ENCODE measurements at places on chromosomes 1 and 21.
A peak's percentile ranks its signal among the peaks of the same experiment; 100 is the strongest.

GRCh38 chr1:204321665-204322064 is 38.1 kb downstream of the PLEKHA6 start:
- no peak for DNase-seq

DNA sequence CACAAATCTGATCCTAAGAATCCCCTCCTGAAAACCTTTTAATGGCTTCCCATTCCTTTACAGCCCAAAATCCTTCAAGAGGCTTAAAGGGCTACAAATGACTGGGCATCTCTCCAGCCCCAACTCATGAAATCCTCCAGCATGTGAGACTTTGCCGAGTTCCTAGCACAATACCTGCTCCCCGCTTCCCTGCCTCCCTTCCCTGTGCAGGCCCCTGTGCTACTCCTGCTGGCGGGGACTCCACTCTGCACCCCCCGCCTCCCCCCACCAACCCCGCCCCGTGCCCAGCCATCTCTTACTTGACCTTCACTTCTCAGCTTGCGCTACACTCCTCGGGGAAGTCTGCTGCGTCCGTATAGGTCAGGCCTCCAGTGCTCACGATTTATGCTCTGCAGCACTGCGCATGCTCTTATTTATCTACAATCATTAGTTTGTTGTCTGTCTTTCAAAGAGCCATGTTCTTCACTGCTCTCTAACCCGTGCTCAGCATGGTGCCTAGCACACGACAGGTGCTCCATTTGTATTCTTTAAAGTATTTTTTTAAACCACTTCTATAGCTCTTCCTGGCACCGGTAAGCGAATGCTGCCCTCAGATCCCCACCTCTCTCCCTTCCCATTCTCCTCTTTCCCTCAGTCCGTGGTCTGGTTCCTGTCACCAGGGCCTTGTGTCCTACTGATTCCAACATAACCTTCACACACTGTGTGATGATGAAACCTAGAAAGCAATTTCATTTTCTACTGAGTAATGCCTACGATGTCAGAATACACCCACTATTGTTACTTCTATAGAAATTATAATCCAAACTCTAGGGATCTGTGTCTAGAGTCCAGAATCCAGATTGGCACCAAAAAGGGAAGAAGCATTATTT is 37.5 kb upstream of the PLA2G2C start:
- DNase-seq: no peak

GRCh38 chr1:90715309-90715708 is 1.8 kb downstream of the BARHL2 start:
- no peak for DNase-seq

GRCh38 chr1:1371746-1372711 is 3.0 kb downstream of the AURKAIP1 start:
- peak; percentile 79 for DNase-seq

DNA sequence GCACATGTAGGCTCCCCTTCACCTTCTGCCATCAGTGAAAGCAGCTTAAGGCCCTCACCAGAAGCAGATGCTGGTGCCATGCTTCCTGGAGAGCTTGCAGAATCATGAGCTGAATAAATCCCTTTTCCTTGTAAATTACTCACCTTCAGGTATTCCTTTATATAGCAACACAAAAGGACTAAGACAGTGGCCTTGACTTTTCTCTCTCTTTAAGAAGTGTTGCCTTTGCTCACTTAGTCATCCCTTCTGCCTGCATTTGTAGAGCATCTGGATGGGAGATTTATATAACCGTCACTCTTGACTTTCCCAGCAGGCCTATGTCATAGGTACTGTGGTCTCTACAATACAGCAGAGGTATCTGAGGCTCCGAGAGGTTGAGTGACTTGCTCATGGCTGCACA is 3.7 kb downstream of the PCSK9 start:
- DNase-seq: no peak

Measured in CD4-positive, alpha-beta T cell treated with Interleukin-10 for 1 hour (primary cell).